ENCODE measurements at places on chromosomes 11 and 22. TPM values are rescaled to one million over a fixed set of nuclear protein-coding genes. Genes with fewer than 3 reads are reported as not detected.
A peak's percentile ranks its signal among the peaks of the same experiment; 100 is the strongest.

The OR8D1 gene
- not detected for total RNA-seq

DNA sequence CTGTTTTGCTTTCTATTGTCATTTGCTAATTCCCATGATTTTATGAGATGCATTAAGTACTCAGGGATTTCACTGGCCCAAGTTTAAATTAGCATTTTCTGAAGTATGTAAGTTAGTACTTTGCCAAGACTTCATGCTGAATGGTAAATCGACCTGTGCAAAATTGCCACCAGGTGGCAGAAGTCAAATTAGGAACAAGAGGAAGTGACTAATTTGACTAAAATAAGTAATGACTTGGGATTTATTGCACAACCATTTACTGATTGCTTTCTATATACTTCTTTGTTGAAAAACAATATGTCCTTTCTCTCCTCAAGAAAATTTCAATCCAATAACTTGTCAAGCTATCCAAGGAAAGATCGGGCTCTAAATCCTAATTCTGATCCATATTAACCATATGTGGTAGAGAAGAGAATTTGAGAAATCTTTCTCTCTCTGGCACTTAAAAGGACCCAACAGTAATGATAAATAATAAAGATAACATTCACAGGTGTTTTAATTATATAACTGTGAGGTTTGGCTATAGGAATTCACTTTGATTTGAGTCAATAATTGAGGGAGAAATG is 253.7 kb upstream of the CHORDC1 start:
- no peak overlapping the region for H3K27ac ChIP-seq
- H3K36me3 ChIP-seq: no peaks in the 10 kb centered on the region
- peak; percentile 14 for DNase-seq
- no peak overlapping the region for H3K4me3 ChIP-seq

GRCh38 chr22:50701076-50701419 is 28.4 kb downstream of the SHANK3 start:
- H3K4me3 ChIP-seq: no peak overlapping the region
- no peaks in the 10 kb centered on the region for H3K27me3 ChIP-seq
- H3K4me1 ChIP-seq: peaks cover 3% of the 10 kb centered on the region
- no peaks in the 10 kb centered on the region for H3K36me3 ChIP-seq

- no peaks in the 10 kb centered on the region for H3K4me1 ChIP-seq
- DNase-seq: no peak
- no peak overlapping the region for H3K27ac ChIP-seq
- no peaks in the 10 kb centered on the region for H3K27me3 ChIP-seq
- H3K36me3 ChIP-seq: no peaks in the 10 kb centered on the region
- H3K4me3 ChIP-seq: no peak overlapping the region
Measured at GRCh38 chr11:80194625-80195024, 753.8 kb upstream of the TENM4 start.

GRCh38 chr11:96781082-96781481 is 391.3 kb downstream of the JRKL start:
- no peaks in the 10 kb centered on the region for H3K36me3 ChIP-seq
- H3K4me3 ChIP-seq: no peak overlapping the region

GRCh38 chr22:24758164-24758799 is 16.2 kb downstream of the PIWIL3 start:
- H3K4me1 ChIP-seq: no peaks in the 10 kb centered on the region
- peak; percentile 46 for DNase-seq
- H3K27me3 ChIP-seq: no peaks in the 10 kb centered on the region
- no peaks in the 10 kb centered on the region for H3K36me3 ChIP-seq
- no peak overlapping the region for H3K4me3 ChIP-seq

The ANGPTL5 gene
- total RNA-seq: not detected

The GAL3ST3 gene
- 0.83 TPM for total RNA-seq

DNA sequence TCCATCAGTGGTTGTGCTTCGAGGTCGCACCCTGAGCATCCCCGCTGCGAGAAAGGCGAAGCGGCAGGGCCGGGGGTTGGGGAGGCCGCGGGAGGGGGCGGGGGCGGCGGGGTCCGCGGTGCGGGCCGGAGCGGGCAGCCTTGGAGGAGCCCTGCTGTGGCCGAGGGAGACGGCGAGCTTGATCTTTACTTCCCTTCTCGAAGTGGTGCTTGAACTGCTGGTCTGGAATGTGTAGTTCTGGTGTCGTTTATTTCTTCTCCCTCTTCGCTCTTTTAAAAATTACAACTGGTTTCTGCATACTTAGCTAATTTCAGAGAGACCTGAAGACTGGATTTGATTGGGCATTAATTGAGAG is 1.1 kb downstream of the APLP2 start:
- no peaks in the 10 kb centered on the region for H3K27me3 ChIP-seq
- peak overlapping the region; percentile 54 for H3K4me3 ChIP-seq
- no peak for DNase-seq
- peak overlapping the region; percentile 84 for H3K27ac ChIP-seq
- H3K4me1 ChIP-seq: peaks cover 3% of the 10 kb centered on the region

The ABCC8 gene
- total RNA-seq: 49.1 TPM

DNA sequence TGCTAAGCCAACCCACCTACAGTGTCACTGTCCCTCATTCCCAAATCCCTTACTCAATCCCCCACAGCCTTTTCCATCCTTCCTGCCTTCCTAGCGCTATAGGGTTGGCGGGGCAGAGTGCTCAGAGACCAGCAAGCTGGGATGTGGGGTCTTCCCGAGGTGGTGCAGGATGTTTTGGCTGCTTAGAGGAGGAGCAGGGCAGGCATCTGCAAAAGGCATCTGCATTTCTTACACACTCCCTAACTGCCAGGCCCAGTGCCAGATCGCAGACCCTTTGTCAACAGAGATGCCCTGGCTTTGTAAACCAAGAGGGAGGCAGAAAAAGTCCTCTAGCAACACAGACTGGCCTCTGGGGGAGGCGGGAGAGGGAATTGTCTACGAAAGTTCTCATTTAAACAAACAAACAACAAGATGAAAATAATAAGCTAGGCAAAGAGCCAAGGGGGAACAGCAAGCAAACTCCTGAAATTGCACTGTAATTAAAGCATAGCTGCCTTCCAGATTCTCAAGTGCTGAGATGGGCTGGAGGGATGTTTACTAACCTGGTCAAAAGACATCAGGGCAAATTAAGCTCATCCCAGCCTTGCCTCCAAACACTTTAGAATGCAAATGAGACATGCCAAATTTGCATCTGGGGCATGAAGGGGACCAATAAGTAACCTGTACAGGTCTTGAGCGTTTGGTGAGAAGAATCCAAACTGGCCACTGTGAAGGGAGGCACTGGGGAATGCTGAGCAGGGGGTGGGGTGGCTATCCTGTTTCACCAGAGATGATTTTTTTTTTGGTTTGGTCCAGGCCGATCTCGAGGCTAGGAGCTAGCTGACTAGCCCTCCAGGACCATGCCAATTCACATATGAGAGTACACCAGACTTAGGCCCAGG is 38.1 kb upstream of the ADA2 start:
- H3K4me1 ChIP-seq: peaks cover 27% of the 10 kb centered on the region
- H3K36me3 ChIP-seq: no peaks in the 10 kb centered on the region
- DNase-seq: peak; percentile 27
- no peaks in the 10 kb centered on the region for H3K27me3 ChIP-seq

The GAS2 gene
- total RNA-seq: 13.0 TPM

DNA sequence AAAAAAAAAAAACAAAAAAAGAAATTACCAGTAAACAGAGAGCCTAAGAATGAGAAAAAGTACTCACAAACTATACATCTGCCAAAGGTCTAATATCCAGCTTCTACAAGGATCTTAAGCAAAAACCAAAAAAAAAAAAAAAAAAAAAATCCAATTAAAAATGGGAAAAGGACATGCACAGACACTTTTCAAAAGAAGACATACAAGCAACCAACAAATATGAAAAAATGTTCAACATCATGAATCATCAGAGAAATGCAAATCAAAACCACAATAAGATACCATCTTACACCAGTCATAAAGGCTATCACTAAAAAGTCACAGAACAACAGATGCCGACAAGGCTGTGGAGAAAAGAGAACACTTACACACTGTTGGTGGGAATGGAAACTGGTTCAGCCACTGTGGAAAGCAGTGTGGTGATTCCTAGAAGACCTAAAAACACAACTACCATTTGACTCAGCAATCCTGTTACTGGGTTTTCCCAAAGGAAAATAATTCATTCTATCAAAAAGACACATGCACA is 18.3 kb downstream of the MS4A6A start:
- no peak for DNase-seq
- no peak overlapping the region for H3K4me3 ChIP-seq
- no peak overlapping the region for H3K27ac ChIP-seq
- H3K27me3 ChIP-seq: no peaks in the 10 kb centered on the region
- H3K4me1 ChIP-seq: no peaks in the 10 kb centered on the region

DNA sequence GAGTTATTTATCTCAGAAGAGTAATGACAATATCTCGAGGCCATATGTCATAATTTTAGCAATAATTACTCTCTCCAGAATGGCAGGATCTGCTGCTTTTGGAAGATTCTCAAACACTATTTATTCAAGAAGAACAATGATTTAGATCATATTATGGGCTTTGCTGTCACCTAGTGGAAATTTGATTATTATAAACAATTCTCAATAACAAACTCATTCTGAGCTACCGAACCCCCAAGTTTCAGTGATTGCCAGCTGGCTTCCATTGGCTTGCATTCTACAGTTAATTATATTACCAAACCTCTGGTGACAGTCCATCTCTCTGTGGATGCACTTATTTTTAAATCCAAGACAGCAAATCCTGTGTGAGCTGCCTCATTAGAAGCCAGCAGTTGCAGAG is 27.9 kb upstream of the SLC36A4 start:
- no peaks in the 10 kb centered on the region for H3K36me3 ChIP-seq
- DNase-seq: no peak
- no peak overlapping the region for H3K4me3 ChIP-seq
- H3K27ac ChIP-seq: no peak overlapping the region

DNA sequence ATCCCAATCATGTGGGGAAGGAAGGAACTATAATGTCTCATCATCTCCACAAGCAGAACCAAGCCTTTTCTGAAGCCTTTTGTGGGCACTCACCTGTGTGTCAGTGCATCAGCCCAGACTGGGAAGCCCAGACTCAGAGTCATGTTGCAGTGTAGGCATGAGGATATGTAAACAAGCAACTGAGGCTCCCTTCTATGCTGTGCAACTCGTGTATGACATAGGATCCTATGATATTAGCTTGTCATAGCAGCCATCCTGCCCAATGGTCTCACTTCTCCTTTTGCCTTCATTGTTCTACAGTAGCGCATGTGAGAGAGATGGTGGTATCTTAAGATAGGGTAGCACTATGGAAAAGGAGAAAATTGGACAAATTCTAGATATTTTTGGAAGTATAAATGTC is 103.4 kb upstream of the OLFML1 start:
- no peak for DNase-seq
- no peak overlapping the region for H3K4me3 ChIP-seq
- no peaks in the 10 kb centered on the region for H3K36me3 ChIP-seq

GRCh38 chr22:32733196-32733768 is 68.2 kb upstream of the TIMP3 start:
- no peaks in the 10 kb centered on the region for H3K4me1 ChIP-seq
- DNase-seq: no peak
- H3K27ac ChIP-seq: no peak overlapping the region
- no peak overlapping the region for H3K4me3 ChIP-seq
- H3K36me3 ChIP-seq: no peaks in the 10 kb centered on the region
- no peaks in the 10 kb centered on the region for H3K27me3 ChIP-seq

DNA sequence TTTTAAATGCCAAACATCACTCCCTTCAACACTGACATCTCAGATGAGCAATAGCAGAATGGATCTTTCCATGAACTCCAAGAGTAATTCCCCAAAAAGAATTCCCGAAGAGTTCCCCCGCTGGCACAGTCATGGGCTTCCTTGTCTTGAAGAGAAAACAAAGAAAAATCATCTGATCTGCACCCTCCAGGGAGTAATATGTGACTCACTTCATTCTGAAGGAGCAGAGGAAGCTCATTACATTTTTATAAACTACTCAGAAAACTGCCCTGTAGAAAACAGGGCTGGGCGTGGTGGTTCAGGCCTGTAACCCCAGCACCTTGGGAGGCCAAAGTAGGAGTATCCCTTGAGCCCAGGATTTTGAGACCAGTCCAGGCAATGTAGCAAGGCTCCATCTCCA is 35.7 kb downstream of the CELSR1 start:
- DNase-seq: no peak
- no peaks in the 10 kb centered on the region for H3K27me3 ChIP-seq
- H3K36me3 ChIP-seq: no peaks in the 10 kb centered on the region
- no peak overlapping the region for H3K4me3 ChIP-seq
- H3K27ac ChIP-seq: no peak overlapping the region

GRCh38 chr11:44388828-44389657 is 79.1 kb upstream of the ALX4 start:
- no peak overlapping the region for H3K4me3 ChIP-seq
- H3K27ac ChIP-seq: no peak overlapping the region
- DNase-seq: no peak
- H3K36me3 ChIP-seq: no peaks in the 10 kb centered on the region
- no peaks in the 10 kb centered on the region for H3K4me1 ChIP-seq
- no peaks in the 10 kb centered on the region for H3K27me3 ChIP-seq

The IPO7 gene
- 52.8 TPM for total RNA-seq

The TNNI2 gene
- 6.2 TPM for total RNA-seq

The MPEG1 gene
- total RNA-seq: 0.51 TPM

The OR4A16 gene
- total RNA-seq: not detected

GRCh38 chr11:19675397-19675796 is 37.2 kb upstream of the NAV2 start:
- no peak for DNase-seq
- H3K4me1 ChIP-seq: no peaks in the 10 kb centered on the region
- H3K27ac ChIP-seq: no peak overlapping the region

The LYVE1 gene
- total RNA-seq: 12.0 TPM

GRCh38 chr22:17381192-17381913 is 12.1 kb downstream of the CECR2 start:
- no peaks in the 10 kb centered on the region for H3K4me1 ChIP-seq
- no peak for DNase-seq
- no peak overlapping the region for H3K4me3 ChIP-seq

The OR5P2 gene
- not detected for total RNA-seq

The OR8B4 gene
- total RNA-seq: not detected

DNA sequence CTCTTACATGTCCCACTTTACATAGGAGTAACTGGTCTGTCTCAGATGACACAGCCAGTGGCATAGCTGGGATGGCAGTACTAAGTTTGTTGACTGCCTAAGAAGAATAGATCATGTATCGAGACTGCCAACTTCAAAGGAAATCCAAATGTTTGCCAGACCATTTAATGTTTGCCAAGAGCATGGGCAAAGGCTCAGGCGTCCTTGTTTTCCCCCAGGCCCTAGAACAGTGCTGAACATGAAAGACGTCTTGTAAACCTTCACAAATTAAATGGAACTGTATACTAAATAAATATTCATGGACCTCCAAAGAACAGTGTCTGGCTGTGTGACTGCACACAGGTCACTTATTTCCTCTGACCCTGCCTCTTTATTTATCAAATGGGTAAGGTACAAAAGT is 234.7 kb upstream of the CCDC90B start:
- no peak for DNase-seq
- H3K4me1 ChIP-seq: peaks cover 3% of the 10 kb centered on the region
- no peaks in the 10 kb centered on the region for H3K27me3 ChIP-seq
- no peak overlapping the region for H3K4me3 ChIP-seq
- no peaks in the 10 kb centered on the region for H3K36me3 ChIP-seq

The RAB3IL1 gene
- 2.1 TPM for total RNA-seq

The BIRC3 gene
- total RNA-seq: 4.8 TPM

- H3K27me3 ChIP-seq: no peaks in the 10 kb centered on the region
- DNase-seq: no peak
- peak overlapping the region; percentile 95 for H3K4me3 ChIP-seq
- peaks cover 36% of the 10 kb centered on the region for H3K4me1 ChIP-seq
- no peaks in the 10 kb centered on the region for H3K36me3 ChIP-seq
- H3K27ac ChIP-seq: peak overlapping the region; percentile 95
Measured at GRCh38 chr11:118572981-118573550, 857 bp downstream of the ARCN1 start.

GRCh38 chr22:50179937-50180726 is 5.6 kb upstream of the TRABD start:
- no peaks in the 10 kb centered on the region for H3K27me3 ChIP-seq
- no peak for DNase-seq
- H3K36me3 ChIP-seq: no peaks in the 10 kb centered on the region
- H3K4me1 ChIP-seq: peaks cover 16% of the 10 kb centered on the region
- no peak overlapping the region for H3K27ac ChIP-seq

Data from pancreas (tissue), 10 donors.